ENCODE measurements at places on chromosomes 16 and 17.

DNA sequence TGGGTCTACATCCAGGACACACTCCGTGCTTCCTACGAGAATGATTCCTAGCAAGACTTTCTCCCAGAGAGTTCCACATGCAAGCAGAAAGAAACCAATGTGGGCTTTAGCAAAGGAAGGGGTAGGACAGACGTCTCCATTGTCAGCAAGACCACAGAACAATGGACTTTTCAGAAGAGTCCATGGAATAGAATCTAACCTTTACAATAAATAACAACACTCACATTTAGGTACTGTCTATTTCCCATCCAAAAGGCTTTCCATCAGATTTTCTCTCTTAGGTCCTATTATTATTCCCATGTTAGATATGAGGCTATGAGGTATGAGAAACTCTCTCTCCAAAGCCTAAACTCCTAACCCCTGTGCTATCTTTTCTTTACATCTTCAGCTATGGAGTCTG lies 360.9 kb downstream of the GRIN2A start:
- no peak for DNase-seq

GRCh38 chr17:40341808-40342503 lies 22.6 kb downstream of the GJD3 start:
- DNase-seq = peak; percentile 50

GRCh38 chr17:2800367-2800766 lies 4.1 kb downstream of the RAP1GAP2 start:
- no peak for DNase-seq

GRCh38 chr16:8458481-8459046 lies 131.7 kb downstream of the TMEM114 start:
- no peak for DNase-seq

DNA sequence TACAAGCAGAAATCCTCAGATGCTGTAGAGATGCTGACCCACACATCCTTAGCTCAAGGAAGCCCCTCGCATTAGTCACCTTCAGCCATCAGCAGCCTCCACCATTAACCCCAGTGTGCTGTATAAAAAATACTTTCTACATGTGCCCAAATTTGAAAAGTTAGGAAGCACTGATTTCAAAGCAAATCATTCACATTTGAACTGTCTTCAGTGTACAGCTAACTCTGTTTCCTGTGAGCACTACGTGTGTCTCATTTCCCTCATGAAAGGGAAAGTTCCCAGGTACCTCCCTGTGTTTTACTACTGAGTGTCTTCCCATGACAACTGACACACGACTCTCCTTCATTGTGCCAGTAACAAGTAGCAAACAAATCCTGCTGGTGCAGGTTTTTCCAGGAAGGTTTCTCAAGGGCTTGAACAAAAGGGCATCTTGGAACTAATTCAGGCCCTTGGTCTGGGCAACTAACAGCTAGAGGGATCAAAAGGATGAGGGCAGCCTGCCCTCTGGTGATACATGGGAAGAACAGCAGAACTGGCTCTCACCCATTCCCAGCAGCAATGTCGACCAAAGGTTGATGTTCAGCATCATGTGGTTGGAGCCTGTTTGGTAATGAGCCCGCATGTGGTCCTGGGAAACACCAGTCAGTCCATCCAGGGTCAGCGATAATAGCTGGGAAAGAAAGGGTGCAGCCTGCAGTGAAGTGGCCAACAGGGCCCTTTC lies 4.0 kb downstream of the SLC35B1 start:
- peak; percentile 36 for DNase-seq

Measured in CD4-positive, alpha-beta T cell treated with Interleukin-17A for 1 hour (primary cell).